ENCODE measurements at places on chromosomes 12 and 14.

DNA sequence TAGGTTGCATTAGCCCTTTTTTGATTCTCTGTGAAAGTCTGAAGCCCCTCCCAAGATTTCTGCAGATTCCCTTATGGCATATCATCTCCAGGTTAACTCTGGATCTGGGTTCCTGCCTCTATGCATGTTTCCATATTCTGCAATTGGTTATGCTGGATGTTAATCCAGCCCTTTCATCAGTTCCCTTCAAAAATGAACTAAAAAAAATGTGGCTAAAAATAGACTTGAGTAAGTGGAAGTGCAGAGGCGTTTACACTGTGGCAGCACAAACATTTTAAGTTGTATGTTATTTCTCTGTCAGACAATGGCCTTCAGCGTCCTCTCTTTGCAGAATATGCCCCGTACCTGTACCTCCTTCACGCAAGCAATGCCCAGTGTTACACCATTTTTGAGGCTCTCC, 11.4 kb downstream of the MGST1 start:
- no peak for DNase-seq

GRCh38 chr12:87679251-87679650, 349.9 kb downstream of the C12orf50 start:
- no peak for DNase-seq

DNA sequence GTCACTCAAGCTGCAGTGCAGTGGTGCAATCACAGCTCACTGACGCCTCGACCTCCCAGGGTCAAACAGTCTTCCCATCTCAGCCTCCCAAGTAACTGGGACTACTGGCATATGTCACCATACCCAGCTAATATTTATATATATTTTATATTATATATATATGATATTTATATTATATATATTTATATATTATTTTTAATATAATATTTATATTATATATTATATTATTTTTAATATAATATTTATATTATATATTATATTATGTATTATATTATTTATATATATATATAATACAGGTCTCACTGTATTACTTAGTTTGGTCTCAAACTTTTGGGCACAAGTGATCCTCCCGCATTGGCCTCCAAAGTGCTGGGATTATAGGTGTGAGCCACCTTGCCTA, 9.4 kb downstream of the ZNF84 start:
- no peak for DNase-seq

DNA sequence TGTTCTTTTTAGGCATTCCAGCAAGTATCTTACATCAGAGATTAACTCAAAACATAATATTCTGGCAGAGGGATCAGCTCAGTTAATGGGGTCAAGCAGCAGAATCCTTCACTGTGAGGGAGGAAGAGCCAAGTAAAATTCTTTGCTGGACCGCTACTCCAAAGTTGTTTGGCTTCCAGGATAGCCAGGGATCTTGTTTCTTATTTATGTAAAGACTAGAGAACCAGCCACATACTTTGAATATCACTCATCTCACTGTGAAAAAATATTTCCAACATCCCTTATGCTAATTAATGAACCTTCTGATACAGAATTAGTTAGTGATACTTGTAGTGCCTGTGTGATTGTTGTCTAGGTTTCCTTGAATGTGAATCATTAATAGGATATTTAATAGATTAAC, 94.2 kb downstream of the PLEKHA5 start:
- no peak for DNase-seq

DNA sequence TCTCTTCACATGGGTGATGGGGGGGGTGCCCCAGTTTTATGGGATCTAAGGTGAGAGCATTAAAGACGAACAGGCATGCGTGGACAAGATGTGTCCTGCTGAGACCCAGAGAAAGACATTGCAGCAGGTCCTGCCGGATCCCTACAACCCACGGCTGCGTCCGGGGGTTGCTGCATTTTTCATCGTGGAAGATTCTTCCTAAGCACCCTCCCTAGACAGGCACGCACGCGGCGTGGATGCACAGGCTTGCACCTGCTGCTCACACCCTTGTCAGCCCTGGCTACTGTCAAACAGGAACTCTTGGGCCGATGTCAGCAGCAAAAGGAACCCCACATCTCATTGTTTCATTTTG, 280.6 kb upstream of the RTL1 start:
- no peak for DNase-seq

DNA sequence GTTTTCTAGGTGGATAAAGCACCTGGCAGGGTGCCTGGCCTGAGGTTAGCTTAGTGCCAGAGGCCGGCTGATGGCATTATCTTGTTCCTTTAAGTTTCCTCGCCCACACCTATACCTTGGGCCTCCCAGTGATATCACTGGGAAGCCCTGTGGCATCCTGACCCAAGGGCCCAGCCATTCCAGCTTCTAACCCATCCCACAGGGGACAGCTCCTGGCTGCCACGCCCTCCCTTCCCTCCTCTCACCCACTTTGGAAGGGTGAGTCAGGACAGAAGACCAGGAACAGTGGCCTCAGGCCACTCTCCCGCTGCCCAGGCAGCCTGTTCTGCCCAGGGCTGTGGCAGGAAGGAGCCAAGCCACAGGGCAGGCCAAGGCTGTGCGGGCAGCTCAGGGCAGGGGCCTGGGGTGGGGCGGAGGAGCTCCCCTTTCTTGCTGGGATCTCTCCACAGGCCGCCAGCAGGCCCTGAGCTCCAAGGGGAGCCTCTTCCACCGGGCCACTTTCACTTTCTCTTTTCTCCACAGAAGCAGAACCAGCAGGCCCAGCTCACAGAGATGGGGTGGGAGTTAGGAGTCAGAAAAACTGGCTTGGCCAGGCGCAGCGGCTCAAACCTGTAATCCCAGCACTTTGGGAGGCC, 75.1 kb downstream of the IRF2BPL start:
- no peak for DNase-seq

DNA sequence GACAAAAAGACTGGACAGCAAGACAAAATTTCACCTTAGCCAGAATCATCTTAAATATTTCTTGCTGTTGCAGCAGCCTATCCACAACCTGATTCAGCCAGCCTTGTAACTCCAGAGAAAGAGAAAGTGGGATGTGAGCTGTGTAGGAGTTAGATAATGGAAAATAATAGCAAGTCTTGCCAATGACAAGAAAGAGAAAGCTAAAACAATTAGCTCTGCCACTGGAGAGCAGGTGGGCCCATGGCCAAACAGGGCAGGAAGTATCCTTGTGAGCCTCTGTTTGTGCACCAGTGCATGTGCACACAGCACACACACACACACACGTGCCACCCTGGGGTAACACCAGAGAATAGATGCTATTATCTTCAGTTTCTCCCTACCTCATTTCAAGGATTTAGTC, 106.0 kb upstream of the CCDC196 start:
- DNase-seq: no peak

- no peak for DNase-seq
These were observed 193.7 kb downstream of the SLC6A15 start for GRCh38 chr12:84718906-84719305.

GRCh38 chr14:100714258-100714892, 12.3 kb upstream of the DLK1 start:
- DNase-seq: no peak

GRCh38 chr14:85447883-85448282, 82.1 kb upstream of the FLRT2 start:
- no peak for DNase-seq

- DNase-seq: peak; percentile 78
These were observed 41.7 kb upstream of the RIN3 start for GRCh38 chr14:92471919-92472318.

DNA sequence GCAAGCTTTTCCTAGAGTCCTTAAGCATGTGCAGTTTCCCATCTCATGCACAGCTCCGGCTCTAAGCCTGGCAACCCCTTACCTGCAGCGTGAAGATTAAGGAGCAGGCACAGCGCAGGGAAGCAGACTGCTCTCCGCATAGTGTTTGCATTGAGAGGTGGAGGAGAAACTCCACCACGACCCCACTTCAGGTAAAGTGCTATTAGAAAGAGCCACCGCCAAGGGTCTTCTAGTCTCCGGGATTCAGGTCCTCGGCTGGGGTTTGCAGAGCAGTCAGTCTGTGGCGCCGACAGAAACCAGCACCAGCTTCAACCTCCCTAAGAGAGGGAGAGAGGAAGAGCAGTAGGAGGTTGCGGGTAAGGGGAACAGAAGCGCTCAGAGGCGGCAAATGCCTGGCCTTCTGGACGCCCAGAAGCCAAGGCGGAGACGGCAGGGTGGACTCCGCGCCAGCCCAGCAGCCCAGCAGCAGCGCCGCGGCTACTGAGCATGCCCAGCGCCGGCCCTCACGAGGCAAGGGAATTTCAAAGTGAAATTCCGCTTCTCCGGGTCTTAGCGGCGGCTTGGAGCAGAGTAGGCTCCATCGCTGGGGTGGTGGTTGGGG, at the start of gene PTPRR:
Gene PTPRR (minus strand): TSS at position 488 of the 601 bp plus-strand sequence. CDS start 348 bp downstream, at position 140.
- no peak for DNase-seq

DNA sequence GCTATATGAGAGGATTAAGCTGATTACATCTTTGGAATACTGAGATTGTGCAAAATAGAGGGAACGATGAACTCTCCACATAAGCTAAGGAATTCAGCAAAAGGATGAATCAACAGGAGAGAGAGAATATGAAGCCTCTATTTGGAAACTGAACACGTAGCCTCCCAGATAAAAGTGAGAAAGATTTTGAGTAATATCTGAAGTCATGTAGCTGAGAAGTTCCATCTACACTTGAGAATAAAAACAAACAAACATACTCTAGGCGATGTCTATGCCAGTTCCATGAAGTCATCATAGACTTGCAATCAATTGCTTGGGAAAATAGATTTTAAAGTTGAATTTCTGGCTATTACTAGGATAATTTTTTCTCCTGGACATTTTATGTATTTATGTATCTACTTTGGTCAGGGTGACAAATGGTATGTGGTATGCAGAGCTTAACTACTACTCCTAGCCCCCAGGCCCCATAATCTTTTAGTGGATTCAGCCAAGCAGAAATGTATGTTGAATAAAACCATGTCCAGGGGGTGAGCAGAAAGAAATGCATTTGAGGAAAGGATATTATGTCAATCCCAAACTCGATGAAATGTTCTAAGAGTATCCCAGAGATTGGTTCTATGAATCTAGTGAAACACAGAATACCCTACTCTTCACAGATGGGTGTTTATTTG, 627.4 kb downstream of the DIO2 start:
- no peak for DNase-seq

- DNase-seq: no peak
These were observed 159.0 kb upstream of the E2F7 start for GRCh38 chr12:77224346-77224745.

- DNase-seq: peak; percentile 82
These were observed 4.5 kb upstream of the IRF2BPL start for GRCh38 chr14:77032844-77033621.

DNA sequence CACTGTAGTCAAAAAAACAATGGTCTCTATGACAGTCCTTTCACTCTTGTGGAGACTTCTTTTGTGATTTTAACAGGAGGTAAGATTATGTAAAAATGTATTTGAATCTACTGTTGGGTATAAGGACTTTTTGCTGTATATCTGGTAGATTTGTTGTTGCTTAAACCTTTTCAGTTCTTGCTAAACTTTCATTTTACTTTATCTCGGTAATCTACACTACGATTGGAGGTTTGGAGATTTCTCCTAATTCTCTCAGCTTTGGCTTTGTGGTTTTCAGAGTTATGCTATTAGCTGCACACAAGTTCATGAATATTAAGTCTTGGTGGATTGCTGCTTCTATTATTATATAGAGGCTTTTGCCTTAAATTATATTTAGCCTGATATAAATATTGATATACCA, 116.6 kb upstream of the HIF1A start:
- DNase-seq: no peak

DNA sequence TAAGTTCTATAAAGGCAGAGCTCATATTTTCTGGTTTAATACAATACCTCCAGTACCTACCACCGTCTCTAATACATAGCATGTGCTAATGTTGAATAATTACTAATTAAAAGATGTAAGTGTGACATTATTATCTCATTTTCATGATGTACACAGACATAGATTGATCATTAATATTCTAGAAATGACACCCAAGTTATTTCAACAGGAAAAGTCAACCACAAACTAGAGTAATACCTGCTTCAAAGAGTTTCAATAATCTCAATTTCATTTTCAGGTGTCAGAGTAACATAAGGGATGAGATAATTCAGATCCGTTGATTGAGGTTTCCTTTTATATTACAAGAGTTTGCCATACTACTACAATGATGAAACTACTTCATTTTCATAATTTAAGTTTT, 388.9 kb downstream of the SOX5 start:
- DNase-seq: no peak

GRCh38 chr14:61925732-61926435, 163.7 kb downstream of the SNAPC1 start:
- DNase-seq: no peak

GRCh38 chr12:115147916-115148315, 463.9 kb upstream of the TBX3 start:
- no peak for DNase-seq

GRCh38 chr14:80213602-80214001, 2.3 kb upstream of the DIO2 start:
- peak; percentile 19 for DNase-seq

DNA sequence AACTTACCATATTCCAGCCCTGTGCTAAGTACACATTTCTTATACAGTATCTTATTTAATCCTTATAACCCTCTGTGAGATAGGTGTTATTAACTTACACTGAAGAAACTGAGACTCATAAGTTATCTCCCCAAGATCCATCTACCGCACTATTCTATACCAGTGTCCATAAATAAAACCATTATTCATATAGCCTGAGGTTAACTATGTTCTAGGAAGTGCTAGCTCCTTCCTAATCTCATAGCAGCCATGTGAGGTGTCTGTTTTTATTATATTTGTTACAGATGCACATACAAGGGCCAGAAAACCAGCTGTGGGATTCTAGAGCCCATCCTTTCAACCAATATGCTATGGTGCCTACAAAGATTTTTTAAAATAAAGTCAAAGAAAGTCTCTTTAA, 100.3 kb upstream of the RAP1B start:
- no peak for DNase-seq

DNA sequence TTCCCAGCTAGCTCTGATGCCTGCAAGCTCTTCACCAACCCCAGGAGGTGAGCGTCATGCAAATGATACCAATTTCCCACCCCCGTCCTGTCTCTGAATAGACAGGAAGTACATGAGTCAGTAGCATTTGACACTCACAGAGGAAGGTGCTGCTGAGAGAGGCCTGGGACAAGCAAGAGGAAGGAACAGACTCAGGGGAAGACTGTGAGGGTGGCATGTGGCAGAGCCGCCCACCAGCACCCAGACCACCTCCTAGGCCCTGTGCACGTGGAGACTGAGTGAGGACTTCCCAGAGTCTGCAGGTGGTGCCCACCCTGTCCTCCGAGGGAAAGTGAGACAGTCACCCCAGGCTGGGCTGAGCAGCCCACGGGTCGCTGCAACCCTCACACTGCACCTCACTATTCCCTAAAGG, 199.5 kb upstream of the SFSWAP start:
- DNase-seq: peak; percentile 95

DNA sequence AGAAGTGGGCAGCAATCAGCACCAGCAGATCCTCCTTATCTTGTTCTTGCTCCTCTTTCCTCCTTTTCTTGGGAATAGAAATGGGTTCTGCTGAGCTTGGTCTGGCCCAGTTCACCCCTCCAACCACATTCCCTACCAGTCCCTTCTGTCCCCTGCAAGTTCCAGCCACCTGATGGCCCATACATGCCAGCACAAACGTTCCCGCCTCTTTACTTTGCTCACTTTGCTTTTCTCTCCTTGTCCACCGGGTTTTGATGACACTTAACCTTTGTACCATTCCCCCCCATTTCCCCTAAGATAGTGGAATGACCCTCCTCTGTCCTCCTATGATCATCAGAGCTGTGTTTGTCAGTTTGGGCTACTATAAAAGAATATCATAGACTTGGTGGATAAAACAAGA, 23.4 kb upstream of the EML1 start:
- no peak for DNase-seq

Measured in kidney capillary endothelial cell (primary cell).